ENCODE measurements at places on chromosomes 13 and 19.

GRCh38 chr19:53808710-53809125 is 15.4 kb downstream of the NLRP12 start:
- peak; percentile 54 for DNase-seq

DNA sequence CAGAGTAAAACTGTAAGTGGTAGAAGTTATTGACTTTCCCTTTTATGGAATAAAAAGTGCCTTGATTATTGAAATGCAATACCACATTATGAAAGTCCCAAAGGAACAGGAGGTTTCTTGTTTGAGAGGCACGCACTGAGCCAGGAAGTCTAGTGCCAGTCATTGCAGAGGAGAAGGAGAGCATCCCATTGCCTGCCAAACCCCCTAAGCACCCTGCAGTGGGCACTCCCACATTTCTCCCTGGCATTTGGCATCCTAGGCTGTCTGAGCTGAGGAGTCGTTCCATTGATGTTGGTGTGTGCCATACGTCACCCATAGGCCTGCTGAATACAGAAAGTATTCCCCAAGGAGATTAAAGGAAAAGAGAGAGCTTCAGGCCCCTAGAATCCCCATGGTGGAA is 85.7 kb upstream of the MBNL2 start:
- no peak for DNase-seq

- no peak for DNase-seq
Observed at GRCh38 chr13:46101484-46102254, 3.2 kb downstream of the CPB2 start.

DNA sequence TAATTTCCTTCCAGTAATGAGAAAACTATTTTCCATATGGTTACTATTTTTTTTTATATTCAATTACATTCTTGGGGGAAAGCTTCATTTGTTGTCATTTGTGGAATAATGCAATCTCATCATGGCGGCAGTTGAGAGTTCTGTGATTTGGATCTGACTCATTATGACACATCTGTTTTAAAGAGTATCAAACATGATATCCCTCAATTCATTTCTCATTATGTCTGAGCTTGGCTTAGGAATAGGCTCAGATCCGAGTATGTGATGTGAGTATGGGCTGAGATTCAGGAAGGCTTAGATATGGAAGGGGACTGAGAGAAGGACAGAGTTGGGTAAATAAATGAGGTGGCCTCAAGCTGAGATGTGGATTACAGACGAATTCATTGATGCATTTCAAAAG is 64.4 kb downstream of the POSTN start:
- DNase-seq = peak; percentile 84

DNA sequence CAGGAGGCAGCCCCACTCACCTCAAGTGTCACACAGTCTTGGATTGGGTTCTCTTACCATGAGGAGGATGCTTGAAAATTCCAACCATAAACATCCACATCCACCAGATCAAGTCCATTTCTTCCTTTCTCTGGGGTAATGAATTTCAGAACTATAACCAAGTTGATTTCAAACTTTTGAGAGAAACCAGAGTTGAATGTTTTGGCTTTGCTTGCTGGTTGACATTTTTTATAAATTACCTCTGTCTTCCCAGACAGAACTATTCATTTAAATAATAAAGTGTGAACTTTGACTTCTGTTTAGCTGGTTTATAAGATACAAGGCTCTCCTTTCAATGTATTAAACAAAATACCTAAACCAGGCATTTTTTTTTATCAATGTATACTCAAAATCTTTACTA is 550.7 kb downstream of the KCTD12 start:
- DNase-seq = no peak

Measured in fibroblast of lung (primary cell).